ENCODE measurements at places on chromosomes 6 and 20. TPM values are rescaled to one million over a fixed set of nuclear protein-coding genes. Genes with fewer than 3 reads are reported as not detected.

Gene L3MBTL1
- 9.9 TPM for polyA plus RNA-seq

- DNase-seq: no peak
These were observed 45.8 kb upstream of the FAM184A start for GRCh38 chr6:119124079-119124824.

DNA sequence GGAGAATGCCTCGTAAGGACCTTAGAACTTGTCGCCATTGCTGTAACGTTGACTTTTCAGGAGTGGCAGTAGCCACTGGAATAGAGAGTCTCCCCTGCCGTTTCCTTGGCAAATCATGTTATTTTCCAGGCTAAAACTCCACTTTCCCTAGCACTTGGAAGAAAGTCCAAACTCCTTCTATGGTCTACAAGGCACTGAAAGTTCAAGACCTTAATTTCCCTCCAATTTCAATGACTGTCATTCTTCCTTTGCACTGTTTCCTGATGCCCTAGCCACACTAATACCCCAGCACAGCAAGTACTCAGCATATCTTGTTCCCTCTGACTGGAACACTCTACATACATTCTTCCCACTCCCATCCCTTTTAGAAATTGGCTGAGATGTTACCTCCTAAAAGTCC lies 1.8 kb upstream of the TBPL1 start:
- DNase-seq: no peak

- DNase-seq: no peak
These were observed 15.8 kb upstream of the DEK start for GRCh38 chr6:18280084-18280483.

Gene PLCG1
- 88.7 TPM for polyA plus RNA-seq

Gene CNKSR3
- polyA plus RNA-seq: 16.7 TPM

GRCh38 chr20:49646126-49646525 lies 67.6 kb downstream of the B4GALT5 start:
- DNase-seq: no peak

GRCh38 chr6:42113936-42114636 lies 28.3 kb downstream of the C6orf132 start:
- no peak for DNase-seq

- no peak for DNase-seq
These were observed 46.3 kb upstream of the CD93 start for GRCh38 chr20:23132293-23132929.

DNA sequence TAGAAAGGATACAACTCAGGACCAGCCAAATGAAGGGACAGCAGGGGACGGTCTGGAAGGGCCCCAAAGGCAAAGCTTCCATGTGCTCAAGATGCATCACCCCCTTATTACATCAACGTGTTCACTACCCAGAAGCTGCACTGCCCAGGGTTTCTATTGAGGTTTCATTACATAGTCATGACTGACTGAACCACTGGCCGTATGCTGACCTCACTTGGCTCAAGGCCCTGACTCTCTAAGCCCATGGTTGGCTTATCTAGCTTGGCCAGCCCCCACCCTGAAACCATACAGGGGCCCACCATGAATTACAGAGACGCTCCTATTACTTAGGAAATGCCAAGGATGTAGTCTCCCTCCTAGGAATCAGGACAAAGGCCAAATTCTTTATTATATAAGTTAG lies 179.4 kb downstream of the FOXC1 start:
- DNase-seq: no peak

Gene LPA
- not detected for polyA plus RNA-seq

GRCh38 chr6:143673669-143674068 lies 4.1 kb upstream of the PHACTR2 start:
- DNase-seq: peak; percentile 74

Gene ANKRD60
- polyA plus RNA-seq: not detected

- DNase-seq: no peak
These were observed 15.7 kb upstream of the PRIM2 start for GRCh38 chr6:57301757-57302156.

Gene XKR7
- 0.05 TPM for polyA plus RNA-seq

GRCh38 chr6:26296857-26297648 lies 67.9 kb upstream of the BTN3A2 start:
- no peak for DNase-seq

Gene HAO1
- polyA plus RNA-seq: not detected

DNA sequence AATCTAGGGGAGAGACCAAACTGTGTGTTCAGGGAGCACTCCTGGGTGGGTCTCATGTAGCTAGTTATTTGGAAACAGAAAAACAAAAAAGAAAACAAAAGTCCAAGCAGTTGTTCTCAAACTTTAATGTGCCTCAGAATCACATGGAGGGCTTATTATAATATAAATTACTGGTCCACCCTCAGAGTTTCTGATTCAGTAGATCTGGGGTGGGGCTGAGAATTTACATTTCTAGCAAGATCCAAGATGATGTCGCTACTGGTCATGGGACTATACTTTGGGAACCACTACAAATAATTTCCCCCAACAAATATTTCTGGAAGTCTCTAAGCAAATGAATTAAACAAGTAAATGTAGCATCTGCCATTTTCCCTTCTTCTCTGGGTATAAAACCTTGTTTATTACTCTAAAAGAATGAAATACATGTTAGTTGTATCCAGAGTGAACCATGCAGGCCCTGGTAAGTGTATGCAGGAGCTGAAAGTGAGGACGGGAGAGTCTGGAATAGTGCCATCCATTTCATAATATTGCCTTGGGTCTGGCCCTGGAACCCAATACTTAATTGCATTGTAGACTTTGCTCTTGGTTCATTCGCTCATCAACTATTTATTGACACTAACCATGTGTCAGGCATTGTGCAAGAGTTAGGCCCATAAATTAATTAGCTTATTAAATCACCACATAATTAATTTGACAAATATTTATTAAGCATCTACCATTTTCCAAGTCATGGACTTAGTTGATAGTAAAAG lies 490.8 kb downstream of the EPM2A start:
- no peak for DNase-seq

Gene CGA
- 0.54 TPM for polyA plus RNA-seq

Gene GMPR
- polyA plus RNA-seq: 55.0 TPM

Gene HLA-DMA
- 9.5 TPM for polyA plus RNA-seq

DNA sequence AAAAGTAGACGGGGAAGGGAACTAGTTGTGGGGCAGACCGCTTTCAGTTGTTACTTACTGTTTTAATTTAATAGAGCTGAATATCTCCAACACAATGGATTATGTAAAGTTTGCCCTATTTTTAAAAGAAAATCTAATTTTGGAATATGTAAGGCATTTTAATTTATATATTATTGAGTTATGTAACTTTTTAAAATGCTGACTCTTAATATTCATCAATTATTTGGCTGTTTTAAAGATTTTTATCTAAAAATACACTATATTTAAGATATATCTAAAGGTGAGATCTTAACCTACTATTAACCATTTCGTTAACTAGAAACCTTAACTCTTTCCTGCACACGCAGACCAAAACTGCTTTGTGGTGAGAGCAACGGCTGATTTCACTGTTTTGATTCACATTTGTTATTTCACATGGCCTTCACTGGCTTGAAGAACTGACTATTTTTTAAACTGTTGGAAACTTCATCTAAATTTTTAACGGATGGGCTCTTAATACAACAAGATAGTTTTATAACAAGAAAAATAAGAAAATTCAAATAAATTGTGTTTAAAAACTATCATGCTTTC lies 87.9 kb downstream of the HUS1B start:
- no peak for DNase-seq

DNA sequence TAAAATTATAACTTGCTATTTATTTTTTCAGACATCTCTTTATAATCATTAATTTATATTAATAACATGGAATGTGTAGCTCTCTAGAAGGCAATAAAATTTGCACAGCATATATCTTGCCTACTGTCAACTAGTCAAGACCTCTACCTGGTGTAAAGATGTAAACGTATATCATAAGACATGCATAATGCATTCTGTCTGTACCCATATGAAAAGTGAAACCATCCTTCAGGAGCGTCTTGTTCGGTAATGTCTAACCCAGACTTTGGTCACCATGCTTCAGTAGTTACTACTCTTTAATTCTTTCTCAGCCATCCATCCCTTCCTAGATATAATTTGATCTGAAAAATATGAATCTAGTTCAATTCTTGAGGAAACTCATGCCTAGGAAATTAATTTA lies 21.0 kb downstream of the CEP43 start:
- no peak for DNase-seq

GRCh38 chr20:43831481-43832065 lies 83.1 kb upstream of the TOX2 start:
- no peak for DNase-seq

Gene SHLD1
- 6.8 TPM for polyA plus RNA-seq
